Stimulated activated CD4-positive, alpha-beta T cell treated with anti-CD3 and anti-CD28 coated beads, TNF-alpha, amount 100 ng/mL, for 1 hour (primary cell): ENCODE measurements at places on chromosomes 1 and 21.

DNA sequence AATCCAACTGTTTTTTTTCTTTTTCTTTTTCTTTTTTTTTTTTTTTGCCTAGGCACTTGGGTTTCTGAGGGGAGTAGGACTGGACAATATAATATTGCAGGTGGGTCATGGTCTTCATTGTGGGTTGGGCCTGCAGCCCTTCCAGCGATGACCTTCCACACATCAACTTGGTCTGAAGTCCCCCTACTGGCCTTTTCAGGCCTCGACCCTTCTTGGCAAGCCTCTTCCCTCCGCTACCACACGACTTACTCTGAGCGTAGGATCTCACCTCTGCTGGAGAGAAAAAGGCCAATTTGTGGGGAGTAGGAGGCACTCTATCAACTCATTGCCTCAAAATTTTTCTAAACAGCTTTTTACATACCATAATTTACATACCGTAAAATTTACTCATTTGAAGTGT, 51.1 kb upstream of the GRIK3 start:
- no peak for DNase-seq

- DNase-seq, result no peak
Measured at GRCh38 chr1:13945856-13946255, 245.9 kb downstream of the PRDM2 start.

GRCh38 chr1:33957854-33958253, 94.0 kb downstream of the HMGB4 start:
- DNase-seq, result no peak

DNA sequence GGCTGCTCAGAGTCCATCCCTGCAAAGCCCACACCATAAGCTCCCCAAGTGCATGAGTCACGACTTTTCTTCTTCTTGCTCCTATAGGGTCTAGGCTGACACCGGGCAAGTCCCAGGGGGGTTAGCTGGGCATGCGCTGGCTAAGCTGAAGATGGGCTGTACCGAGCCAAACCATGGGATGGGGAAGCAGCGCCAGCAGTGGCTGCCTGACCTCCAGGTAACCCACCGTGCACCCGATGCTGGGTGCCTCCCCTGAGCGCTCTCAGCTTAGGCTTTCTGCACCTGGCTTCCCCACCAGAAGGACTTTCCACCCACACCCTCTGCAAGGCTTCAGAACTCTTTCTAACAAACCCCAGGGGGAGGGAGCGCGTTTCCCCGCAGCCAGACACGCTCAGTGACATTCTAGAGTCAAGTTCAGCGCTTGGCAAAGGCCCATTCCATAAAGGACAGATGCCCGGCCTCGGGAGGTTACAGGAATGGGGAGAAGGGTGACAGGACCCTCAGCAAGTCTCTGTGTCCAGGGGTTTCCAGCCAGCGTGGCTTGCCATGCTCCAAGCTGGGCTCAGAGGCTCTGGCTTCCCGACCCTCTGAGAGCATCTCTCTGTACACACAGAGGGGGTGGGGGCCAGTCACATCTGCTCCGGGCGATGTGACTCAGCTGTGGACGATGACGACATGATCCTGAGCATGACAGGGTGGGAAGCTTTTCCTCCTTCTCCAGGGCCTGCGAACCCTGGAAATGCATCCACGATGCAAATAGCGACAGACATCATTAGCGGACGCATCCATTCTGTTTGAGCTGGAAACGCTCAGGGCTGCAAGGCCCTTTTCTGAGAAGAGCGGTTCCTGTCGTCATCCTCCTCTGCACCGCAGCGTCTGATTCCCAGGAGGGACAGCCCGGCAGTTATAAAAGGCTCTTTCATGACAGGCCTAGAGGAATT, 107.8 kb downstream of the SIK1 start:
- DNase-seq, result no peak

GRCh38 chr1:28248273-28249012, 10.9 kb upstream of the SESN2 start:
- DNase-seq, result peak; percentile 56
